ENCODE measurements at places on chromosomes 7 and 10.

GRCh38 chr7:153641199-153641598, 411.0 kb upstream of the DPP6 start:
- no peak for DNase-seq

GRCh38 chr7:43884209-43884608, 14.9 kb upstream of the MRPS24 start:
- no peak for DNase-seq

DNA sequence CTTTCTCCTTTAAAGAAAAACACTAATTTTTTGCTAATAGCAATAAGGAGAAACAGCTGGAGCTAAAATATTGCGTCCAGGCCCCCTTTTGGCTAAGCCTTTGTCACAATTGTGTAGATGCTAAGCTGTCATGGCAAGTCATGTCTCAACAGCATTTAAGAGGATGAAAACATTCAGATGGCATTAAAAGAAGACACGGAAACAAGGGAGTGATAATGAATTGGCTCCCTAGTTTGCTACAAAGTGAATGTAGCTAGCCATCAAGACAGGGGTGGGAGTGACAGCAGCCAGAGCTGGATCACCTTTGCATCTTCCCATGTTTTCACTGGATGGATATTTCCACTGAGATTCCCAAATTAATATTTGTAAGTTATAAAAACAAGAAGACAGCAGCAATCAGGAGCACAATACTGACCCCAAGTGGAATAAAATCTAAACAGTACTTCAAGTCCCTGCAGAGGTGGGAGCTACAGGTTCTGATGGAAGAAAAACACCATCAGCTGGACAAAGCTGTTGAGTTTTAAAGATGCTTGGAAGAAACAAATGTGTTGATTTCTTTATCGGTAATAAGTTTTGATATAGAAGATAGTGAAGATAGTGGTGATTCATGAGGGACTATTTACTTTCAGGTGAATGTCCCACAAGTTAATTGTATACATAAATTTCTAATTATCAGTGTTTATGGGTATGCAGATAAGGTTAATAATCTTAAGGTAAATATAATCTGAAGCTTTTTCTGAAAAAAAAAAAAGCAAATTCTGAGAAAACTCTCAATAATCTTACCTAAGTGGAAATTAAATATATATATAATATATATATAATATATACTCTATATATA, 129.4 kb downstream of the SLC16A9 start:
- peak; percentile 14 for DNase-seq

- DNase-seq = no peak
Measured at GRCh38 chr10:4024027-4024426, 239.0 kb upstream of the KLF6 start.

- no peak for DNase-seq
Measured at GRCh38 chr10:34716958-34717357, 98.1 kb downstream of the PARD3 start.

GRCh38 chr7:9120331-9120730, 686.9 kb downstream of the NXPH1 start:
- DNase-seq = no peak

- no peak for DNase-seq
Measured at GRCh38 chr7:23017309-23017708, 3.4 kb upstream of the HYCC1 start.

DNA sequence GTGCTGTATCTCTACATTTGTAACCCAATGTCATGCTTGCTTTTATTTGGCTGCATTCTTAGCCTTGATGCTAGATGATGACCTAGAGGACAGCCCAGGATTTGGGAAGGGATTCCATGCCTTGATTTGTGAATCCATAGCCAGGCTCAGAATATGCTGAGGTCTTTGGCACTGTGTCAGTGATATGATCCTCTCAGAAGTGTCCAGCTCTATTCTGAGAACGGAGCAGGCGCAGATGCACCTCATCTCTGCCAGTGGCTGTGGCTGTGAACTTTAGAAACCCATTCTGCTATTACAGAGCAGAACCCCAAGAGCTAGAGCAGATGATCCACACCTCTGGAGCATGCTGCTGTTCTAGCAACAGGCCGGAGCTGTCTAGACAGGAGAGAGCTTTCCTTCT, 212.8 kb downstream of the TRIL start:
- DNase-seq = no peak

- no peak for DNase-seq
Measured at GRCh38 chr10:117424883-117425649, 49.8 kb upstream of the PDZD8 start.

GRCh38 chr10:15118615-15119014, 21.5 kb downstream of the RPP38 start:
- no peak for DNase-seq

Data from AG09319 (cell line).